ENCODE measurements at places on chromosomes 3 and 15.
A peak's percentile ranks its signal among the peaks of the same experiment; 100 is the strongest.

- DNase-seq, result no peak
Measured at GRCh38 chr3:127712881-127713771, 40.4 kb downstream of the ABTB1 start.

DNA sequence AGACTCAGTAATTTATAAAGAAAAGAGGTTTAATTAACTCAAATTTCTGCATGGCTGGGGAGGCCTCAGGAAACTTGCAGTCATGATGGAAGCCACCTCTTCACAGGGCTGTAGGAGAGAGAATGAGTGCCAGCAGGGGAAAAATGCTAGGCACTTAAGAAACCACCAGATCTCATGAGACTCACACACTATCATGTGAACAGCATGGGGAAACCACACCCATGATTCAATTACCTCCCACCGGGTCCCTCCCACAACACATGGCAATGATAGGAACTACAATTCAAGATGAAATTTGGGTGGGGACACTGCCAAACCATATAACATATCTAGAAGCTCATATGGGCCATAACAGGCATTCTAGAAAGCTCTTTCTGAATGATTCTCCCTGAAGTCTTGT lies 190.3 kb downstream of the WNT5A start:
- peak; percentile 71 for DNase-seq

DNA sequence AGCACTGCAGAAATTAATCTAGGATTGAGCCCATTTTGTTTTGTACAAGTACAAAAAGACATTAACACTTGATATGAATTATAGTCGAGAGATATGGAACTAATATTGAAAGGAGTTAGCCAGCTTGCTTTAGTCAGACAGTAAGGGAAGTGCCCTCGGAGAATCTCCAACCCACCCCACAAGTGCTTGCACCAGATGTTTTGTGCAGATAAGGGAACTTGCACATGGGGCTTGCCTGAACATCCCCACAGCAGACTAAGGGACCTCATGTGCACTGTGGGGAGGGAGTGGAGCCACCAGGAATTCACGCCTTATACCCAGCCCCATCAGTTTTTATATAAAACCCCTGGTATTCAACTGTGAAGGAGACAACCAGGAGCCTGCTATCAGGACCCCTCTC lies 122.3 kb downstream of the EFHB start:
- no peak for DNase-seq

GRCh38 chr3:46208167-46208704 lies at the start of gene CCR1:
TSS of gene CCR1 (minus strand) at chr3:46208313. CDS start at chr3:46204313, 4,000 bp downstream.
- peak; percentile 8 for DNase-seq

- no peak for DNase-seq
Measured at GRCh38 chr3:194761384-194761783, 75.7 kb downstream of the FAM43A start.

GRCh38 chr15:51842852-51843737 lies 13.6 kb downstream of the TMOD3 start:
- peak; percentile 31 for DNase-seq

GRCh38 chr3:140850210-140850955 lies 91.3 kb upstream of the SLC25A36 start:
- DNase-seq, result peak; percentile 18

GRCh38 chr3:71416876-71417275 lies 166.7 kb downstream of the FOXP1 start:
- DNase-seq, result peak; percentile 24

DNA sequence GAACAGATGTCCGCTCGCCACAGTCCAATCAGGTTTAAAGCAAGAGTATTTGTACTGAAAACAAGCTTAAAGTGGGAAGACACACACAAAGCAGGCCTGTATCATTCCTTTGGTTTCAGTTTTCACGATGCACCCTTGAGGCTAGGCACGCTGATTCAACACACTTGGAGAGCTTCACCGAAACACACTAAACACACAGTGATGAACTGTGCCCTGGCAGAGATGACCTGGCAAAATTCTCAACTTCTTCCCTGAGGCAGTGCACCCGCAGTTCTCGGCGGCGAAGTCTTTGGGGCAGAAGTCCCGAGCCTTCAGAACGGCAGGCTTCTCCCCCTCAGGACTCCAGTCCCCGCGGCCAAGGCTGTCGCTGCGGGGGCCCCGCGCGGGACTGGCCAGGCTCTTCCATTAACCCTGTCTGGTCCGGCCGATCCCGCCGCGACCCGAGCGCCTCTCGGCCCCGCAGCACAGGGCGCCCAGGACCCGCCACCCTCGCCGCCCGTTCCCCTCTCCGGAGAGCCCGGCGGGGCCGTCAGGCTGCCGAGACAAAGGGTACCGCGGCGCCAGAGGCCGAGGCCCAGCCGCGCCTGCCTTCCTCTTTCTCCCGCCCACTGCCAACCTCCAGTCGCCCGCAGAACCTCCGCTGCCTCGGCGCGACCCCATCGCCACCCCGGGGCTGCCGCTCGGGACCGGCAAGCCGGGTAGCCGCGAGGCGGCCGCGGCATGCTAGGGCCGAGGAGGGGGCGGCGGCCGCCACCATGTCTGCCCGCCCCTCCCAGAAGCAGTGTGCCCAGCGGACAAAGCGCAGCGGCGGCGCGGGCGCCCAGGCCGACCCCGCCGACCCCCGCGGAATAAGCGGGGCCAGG lies 792 bp downstream of the GABPB1 start:
- DNase-seq, result peak; percentile 84

- DNase-seq, result peak; percentile 51
Measured at GRCh38 chr3:31343075-31343474, 189.7 kb upstream of the STT3B start.

DNA sequence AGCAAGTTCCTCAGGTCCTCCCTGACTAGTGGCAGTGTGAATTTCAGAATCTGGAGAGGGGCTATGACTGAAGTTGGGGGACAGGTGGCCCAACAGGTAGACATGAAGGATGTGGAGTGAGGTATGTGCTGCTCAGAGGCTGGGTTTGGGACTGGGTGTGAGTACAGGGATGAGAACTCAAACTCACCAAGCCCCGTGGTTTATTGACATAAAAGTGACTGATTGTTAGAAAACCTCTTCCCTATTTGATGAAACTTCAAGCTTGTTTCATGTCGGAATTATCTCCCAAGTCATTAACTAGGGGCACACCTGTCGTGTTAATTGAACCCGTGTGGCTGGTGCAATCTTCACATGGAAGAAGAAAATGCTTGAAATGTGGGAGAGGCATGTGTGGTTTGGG lies 27.1 kb downstream of the FGD5 start:
- DNase-seq, result no peak

DNA sequence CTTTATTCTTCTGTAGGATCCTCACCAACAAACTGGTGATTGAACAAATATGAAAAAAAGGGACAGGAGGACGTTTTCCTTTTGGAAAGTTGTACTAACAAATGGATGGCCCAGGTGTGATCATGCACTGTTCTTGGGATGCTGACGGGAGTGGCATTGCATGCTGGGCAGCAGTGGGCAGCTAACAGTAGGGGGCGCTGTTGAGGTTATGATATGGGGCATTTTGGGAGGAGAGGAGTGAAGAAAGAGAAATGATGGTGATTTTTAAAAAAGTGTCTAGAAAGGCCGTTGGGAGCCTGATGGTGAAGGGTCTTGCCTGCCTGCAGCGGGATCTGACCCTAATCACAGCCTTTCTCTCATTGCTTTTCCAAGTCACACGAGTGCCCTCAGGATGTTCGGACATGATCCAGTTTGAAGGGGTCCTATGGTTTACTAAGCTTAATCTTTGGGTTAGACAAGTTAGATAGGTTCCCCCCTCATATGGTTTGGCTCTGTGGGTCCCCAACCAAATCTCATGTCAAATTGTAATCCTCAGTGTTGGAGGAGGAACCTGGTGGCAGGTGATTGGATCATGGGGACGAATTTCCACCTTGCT lies 46.2 kb upstream of the PRTG start:
- no peak for DNase-seq

DNA sequence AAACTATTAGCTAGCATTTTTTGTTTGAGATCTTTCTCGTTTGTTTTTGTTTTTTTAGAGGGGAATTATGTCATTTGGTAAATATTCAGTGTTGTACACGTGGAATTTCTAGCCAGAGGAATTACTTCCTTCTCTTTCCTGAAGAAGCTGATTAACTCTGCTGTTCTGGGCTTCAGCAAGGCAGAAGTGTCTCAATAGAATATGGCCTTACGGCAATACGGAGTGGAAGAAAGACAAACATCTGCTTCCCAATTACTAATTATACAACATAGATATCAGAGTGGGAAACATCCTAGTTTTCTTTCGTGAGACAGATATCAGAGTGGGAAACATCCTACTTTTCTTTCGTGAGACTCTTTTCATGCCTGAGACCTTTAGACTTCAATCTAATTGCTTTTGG lies 11.9 kb downstream of the P3H2 start:
- no peak for DNase-seq

DNA sequence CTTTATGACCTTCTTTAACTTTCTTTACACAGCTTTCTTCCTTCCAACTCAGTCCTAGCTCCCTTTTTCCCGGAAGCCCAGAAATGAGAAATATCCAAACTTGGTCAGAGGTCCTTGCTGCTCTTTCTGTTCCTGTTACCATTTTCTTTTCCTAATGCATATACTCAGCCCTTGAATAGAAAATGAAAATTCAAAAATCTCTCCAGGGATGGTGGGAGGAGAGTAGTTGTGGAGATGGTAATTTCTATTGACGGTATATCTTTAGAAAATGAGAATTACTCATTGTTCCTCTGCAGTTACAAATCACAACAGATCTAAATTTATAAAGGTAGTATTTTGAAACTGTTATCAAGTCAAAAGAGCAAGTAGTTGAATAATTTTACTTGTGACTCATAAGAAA lies 255.1 kb downstream of the NEK10 start:
- no peak for DNase-seq

GRCh38 chr3:70832834-70833205 lies 520.4 kb upstream of the MDFIC2 start:
- DNase-seq, result peak; percentile 96

DNA sequence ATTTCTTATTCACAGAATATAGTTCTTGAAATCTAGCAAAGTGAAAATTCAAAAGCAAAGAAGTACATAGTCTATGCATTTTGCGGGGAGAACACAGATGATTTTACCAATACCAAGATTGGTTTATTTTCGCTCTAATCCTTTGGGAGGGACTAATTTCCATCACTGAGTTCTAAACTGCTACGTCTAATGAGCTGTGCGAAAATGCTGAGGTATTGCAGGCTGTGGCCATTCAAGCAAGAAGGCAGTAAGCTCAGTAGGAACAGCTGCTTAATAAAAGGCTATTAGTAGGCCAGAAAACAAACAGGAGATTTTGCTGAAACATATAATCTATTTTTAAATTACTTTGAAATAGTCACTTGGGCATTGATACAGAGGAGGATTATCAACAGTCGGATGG lies 379.0 kb downstream of the CNTN4 start:
- DNase-seq, result no peak

GRCh38 chr15:52680041-52680391 lies 828 bp upstream of the ATOSA start:
- DNase-seq, result peak; percentile 1

DNA sequence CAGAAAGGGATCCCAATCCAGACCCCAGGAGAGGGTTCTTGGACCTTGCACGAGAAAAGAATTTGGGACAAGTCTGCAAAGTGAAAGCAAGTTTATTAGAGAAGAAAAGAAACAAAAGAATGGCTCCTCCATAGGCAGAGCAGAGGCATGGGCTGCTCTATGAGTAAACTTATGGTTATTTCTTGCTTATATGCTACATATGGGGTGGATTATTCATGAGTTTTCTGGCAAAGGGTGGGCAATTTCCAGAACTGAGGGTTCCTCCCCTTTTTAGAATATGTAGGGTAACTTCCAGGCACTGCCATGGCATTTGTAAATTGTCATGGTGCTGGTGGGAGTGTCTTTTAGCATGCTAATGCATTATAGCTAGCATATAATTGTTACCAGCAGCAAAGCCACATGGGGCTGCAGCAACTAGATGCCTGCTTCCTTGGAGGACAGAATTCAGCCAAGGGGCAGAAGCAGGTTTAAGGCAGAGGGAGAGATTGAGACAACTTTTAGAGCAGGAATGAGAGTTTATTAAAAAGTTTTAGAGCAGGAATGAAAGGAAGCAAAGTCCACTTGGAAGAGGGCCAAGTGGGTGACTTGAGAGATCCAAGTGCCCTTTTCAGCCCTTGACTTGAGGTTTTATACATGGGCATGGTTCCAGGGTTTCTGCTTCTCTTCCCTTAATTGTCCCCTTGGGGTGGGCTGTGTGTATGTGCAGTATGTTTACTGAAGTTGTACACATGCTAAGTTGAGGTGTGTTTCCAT lies 41.3 kb downstream of the METTL6 start:
- DNase-seq, result no peak

DNA sequence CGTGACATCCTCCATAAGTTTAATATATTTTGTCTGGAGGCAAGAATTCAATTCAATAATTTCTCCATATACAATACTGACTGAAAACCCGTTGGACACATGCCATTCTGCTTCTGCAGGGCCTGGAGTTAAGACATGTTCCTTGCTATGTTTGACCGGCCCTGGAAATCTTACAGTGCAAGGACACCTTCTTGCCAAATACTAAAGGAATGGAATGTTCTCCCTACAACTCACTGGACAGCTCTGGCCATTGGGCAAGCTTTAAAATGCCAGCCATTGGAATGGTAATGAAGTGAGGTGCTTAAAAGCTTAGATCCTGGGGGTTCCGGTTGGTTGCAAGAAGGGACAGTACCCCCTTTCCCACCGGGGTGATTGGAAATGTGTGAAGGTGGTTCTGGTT lies 329.8 kb upstream of the PROK2 start:
- peak; percentile 11 for DNase-seq

DNA sequence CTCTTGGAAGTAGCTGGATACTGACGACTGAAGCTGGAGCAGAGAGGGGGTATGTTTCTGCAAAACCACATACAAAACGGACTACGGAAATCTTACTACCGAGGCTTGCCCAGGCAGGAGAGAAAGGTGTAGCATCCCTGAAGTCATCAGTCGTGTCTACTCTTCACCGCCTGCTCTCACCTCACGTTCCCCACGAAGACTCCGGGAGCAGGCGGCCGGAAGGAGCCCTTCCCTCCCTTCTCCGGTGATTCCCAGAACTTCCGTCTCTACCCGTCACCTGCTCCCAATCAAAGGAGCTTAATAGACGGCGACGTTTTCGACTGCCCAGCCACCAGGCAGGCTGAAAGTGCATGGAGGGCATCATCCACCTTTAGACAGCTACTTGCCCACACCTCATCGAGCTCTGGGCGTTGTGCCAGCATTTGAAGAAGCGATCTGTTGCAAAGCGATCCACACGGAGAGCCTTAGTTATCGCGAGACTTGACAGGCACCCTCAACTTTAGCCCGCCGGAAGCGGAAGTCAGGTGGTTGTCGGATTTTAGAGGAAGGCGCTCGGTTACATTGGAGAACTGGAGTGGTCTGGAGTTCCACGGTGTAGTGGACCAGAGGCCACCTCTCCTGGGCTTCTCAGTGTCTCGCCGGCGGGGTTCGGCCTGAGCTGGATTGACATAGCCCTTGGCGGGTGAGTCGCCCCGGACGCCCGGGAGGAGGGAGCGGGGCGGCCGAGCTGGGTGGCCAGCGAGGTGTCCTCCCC lies at the start of gene RAMAC:
Gene RAMAC (plus strand): TSS at position 523 of the 754 bp plus-strand sequence. CDS start 2,809 bp downstream, outside the sequence.
- peak; percentile 97 for DNase-seq

DNA sequence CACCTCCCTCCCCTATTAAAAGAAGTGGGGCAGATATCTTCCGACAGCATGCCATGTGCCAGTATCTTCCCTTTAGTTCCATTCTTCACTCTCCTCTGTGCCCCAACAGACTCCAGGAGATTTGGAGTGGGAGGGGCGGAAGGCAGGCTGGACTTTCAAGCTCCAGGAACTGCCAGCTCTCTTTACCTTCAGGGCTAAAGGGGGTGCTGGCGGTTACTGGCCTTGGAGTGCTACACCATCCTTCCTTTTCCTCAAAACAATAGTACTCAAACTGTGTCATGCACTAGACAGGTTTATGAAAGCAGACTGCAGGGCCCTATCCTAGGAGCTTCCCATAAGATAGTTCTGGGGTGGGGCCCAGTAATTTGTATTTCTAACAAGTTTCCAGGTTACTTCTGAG lies 6.0 kb downstream of the LINS1 start:
- DNase-seq, result no peak

GRCh38 chr15:78065973-78066946 lies 11.3 kb downstream of the TBC1D2B start:
- no peak for DNase-seq

All from fibroblast of upper back skin (primary cell).